ENCODE measurements at places on chromosomes 6 and 20.

DNA sequence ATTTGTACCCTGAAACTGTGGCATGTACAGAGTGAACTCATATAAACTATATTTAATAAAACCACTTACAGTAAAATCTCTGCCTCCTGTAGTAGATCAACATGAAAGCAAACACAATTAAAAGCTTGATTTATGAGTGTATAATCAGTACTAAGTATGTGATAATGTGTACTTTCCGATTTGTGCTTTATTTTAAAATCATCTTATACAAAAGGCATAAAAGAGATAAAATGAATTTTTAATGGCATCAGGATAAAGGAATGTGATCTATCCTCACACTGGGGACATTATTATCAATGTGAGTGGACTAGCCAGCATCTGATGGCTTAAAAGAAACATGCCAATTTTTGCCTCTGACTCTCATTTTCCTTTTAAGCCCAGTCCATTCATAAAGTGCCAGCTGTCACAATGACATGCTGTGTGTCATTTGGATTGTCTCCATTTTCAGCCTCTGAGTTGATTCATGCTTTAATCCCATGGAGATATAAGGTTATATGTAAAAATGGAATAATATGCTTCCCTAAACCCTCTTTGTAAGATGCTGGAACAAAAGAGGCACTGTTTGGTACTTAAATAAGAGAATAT is 831.6 kb upstream of the EYS start:
- DNase-seq, result peak; percentile 56

DNA sequence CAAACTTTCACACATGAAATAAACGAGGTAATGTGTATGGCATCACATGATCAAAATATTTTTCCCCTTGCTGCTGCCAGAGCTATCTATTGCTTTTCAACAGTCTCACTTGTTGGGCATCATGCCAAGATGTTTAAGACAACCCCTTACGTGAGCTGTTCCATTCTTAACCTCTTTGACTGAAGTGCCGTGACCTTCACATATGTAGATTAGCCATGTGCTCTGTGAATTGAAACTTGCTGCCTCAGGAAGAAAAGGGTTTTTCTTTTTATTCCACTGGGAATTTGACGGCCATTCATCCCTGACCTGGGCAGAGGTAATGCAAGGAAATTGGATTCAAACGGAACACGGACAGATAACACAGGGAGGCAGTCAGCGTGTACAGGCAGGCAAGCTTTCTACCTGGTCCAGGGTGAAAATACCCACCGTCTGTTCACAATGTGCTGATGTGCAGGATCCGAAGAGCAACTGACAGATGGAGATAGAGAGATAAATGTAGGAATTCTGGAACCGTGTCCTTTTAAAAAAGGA is 14.2 kb downstream of the ARID1B start:
- DNase-seq, result peak; percentile 32

DNA sequence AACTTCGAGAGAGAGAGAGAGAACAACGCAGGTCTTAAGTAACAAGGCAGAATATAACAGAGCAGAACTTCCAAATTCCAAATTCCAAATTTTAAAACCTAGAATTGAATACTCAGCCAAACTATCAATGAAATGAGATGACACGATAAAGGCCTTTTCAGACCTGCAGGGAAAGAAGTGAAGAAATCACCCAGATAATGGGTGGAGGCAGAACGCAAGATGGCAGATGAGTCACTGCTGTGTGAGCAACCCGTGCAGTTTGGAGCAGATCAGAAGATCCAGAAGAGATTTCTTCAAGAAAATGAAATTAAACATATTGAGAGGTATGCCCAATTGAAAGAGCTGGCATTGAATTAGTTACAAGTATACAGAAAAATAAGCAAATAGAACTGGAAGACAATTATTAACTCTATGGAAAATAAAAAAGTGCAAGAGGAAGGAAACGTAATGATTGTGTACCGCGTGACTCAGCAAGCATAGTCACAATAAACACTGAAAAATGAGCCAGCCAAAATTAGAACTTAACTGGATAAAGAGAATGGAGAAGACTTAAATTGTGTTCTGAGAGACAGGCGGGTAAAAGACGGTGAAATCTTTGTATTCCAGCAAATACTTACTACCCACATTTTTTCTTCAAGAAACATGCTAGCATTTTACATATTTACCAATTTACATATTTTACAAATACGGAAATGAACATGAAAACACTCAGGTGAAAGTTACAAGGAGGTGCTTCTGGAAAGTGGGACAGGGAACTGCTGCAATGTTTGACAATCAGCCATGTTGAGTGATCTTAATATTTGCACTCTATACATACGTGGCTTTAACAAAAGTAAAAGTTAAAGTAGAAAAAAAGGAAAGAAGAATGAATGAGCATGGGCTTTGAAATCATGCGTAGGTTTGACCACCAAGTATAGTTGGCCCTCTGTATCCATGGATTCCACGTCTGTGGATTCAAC is 87.9 kb upstream of the CDYL start:
- DNase-seq, result no peak

DNA sequence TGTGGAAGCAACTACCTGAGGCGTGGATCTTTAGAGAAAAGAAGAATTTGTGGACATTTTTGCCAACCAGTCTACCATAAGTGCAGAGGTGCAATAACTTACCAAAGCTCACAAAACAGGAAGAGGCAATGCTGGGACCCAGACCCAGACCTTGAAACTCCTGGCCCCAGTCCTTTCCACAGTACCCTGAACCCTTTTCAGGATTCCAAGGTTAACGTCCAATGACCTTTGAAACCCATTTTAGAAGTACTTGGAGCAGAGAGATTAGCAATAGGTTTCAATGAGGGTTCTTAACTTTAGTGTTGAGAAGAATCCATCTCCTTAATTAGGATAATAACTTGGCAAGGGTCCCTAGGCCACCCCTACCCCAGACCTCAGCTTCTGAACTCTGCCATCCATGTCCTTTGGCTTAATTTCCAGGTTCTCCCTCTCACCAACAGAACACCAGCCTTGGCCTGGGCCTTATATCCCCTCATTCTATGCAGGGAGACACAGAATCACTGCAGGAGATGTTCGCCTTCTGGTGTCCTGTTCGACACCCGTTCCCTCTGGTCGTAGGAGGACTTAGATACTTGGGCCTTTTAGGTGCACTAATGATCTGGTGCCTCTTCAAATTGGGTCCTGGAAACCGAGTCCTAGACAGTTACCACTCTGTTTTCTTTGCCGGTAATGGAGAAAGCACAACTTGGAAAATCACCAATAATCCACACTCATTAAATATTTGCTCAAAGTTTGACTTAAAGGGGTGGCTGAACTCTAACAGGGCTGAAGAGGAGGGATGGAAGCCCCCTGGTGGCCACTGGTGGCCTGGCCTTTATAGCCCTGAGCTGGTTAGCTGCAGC is 40.6 kb downstream of the ISM1 start:
- no peak for DNase-seq

DNA sequence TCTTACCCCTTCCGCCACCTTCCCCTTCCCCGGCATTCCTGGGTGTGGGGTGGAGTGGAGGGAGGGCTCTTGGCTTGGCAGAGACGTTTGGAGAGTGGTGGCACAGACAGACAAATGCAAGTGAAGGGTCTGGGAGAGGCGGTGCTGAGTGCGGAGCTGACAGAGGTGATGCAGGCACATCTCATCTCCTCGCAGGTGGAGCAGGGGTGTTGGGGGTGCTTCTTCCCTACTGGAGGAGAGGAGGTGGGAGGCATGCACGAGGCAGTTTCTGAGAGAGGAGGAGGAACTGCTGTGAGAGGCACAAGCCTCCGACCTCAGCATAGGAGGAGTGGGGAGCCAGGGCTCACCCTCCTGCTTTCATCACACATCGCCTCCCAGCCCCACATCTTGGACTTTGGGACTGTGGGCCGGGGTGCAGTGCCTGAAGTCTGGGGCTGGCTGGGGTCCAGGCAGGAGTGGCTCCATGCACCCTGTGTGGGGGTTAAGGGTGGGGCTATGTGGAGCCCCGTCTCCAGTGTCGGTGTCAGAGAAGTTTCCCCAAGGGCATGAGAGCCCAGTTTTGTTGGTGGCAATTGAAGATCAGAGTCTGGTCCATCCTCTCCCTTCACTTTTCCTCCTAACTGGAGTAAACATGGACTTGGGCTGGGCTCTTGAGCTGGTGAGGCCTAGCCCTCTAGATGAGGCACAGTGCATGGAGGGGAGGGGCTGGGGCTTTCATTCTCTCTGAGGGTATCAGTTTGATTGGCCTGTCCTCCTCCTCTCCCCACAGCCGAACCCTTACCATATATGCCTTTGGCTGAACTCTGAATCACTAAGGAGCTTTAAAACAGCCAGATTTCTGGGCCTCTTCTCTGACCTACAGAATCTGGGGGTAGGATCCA is 20.2 kb upstream of the SLC22A7 start:
- DNase-seq, result no peak

DNA sequence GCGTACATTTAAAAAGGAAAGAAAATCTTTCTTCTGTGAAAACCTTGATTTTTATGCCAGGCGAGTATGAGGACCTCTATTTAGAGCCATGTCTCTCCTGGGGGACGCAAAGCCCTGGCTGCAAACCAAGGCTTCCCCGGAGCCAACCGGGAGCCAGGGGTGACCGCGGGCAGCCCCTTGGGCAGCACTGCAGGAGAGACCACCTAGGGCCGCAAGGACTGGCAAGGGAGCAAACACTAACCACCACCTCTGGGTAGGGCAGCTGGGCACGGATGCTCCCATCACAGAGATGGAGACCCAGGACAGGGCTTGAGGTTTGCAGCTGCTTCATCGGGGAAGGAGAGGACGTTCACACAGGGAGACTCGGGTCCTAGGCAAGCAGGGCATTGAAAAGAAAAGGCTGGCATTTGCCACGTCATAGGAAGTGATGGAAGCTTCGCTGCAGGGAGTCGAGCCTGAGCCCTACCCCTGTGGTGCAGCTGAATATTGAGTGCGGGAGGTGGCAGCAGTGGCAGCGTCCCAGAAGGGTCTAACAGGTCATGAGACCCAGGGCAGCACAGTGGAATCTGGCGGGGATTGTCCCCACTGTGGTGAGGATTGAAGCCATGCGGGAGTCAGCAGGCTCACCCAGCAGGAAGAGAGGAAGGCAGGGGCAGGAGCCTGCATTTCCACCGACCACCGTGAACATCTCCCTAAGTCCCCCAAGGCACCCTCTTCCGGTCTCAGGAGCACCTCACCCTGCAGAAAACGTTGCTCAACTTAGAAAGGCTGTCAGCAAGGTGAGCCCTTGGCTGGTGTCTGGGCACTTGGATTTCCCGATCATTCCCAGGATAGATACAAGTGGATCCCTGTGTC is 156.2 kb upstream of the CST7 start:
- DNase-seq, result no peak

All from NCI-H446 treated with DMSO at 0.1 percent for 48 hours (cell line).